ENCODE measurements at places on chromosomes 1 and 21.

DNA sequence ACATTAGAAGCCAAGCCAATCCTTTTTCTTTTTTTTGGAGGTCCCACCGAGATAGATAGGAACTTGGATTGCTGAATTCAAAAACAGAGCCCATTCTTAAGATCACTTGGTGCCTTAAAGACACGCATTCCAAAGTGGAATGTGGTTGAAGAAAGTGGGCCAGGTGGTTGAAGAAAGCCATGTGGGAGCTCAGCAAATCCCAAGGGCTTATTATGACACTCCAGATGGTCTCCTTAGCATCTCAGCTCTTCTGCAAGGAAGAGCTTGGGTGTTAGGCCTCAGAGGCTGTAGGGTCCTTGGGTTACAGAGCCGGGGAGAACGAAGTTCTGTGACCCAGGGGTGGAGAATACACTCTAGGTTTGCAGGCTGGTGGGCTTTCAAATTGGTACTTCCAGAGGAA, 13.5 kb downstream of the TOR3A start:
- no peak for DNase-seq

- no peak for DNase-seq
These were observed 32.1 kb downstream of the CTNNBIP1 start for GRCh38 chr1:9877962-9878361.

GRCh38 chr1:183281039-183281438, 95.0 kb downstream of the LAMC2 start:
- DNase-seq, result no peak

DNA sequence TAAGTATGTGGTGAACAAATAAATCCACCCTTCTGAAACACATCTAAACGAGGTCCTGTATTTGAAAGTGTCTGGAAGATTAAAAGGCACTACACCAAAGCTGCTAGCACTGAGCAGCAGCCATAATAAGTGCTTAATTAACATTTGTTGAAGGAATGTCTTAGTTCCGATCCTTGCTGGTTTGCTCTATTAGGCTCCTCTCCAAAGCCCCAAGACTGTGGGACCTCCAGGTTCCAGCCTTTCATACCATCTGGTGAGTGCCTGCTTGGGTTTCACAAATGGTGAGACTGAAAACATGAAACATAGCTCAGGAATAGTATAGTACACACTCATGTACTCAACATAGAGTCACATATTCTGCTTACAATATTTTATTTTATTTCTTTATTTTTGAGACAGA, 640 bp upstream of the CYP2J2 start:
- no peak for DNase-seq

DNA sequence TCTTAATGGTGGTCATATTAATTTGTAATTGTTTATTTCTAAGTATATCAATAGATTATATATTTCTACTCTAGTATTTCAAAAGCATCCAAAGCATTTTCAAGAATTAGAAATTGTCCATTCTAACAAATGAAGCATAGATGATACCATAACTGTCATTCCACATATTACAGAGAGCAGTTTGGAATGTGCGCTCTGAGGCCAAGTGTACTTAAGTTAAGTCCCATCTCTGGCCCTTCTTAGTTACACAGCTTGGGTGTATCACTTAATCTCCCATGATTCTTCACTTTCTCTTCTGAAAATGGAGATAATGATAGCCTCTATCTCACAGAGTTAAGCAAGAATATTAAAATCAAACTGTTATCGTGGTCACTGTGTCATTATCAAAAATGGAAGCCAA, 281.1 kb downstream of the MRPL39 start:
- no peak for DNase-seq

GRCh38 chr1:100382657-100383056, 30.4 kb downstream of the CDC14A start:
- DNase-seq, result no peak

GRCh38 chr1:20896826-20897225, 109.7 kb upstream of the HP1BP3 start:
- no peak for DNase-seq

DNA sequence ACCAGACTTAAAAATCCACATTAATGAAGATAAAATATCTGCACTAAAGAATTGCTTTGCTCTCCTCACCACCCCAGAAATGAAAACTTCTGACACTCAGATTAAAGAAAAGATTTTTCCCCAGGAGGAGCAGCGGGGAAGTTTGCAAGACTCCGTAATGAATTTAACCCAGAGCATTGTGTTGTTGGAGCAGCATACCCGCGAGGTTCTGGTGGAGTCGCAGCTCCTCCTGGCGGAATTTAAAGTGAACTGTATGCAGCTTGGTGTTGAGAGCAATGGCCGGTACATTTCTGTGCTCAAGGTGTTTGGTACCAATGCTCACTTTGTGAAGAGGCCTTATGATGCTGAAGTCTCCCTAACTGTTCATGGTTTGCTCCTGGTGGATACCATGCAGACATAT, 46.4 kb downstream of the VPS13D start:
- DNase-seq, result no peak

DNA sequence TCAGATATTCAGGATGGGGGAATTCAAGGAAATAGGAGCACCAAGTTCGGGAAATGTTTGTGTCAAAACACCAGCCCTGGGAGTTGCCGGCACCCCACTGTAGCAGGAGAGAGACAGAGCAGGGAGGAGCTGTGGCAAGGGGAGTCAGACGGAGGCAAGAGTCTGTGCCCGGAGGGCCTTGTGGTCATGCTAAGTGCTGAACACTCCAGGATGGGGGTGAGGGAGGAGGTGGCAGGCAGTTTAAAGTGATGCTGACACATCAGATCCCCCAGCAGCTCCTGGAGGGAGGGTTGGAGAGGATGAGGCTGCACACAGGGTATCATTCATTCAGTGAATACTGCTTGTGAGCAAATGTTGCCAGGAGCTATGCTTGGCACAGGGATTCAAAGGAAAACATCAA, 150.3 kb upstream of the ETV3 start:
- DNase-seq, result no peak

DNA sequence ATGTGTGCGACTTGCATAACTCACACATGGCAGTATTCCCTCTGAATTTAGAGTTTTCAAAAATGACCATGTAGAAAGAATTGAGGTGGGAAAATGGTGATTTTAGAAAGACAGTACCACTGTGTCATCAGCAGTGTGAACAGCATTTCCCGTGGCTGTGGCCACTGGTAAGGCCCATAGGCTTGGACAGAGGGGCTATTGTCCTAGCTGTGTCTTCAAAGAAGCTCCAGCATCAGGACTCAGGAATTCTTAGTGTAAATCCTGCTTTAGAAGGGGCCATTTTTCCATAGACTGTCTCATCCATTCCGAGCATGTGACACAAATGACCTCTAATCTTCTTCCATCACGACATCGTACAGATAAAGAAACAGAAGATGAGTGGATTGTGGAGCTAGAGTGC, 119.3 kb upstream of the BACE2 start:
- no peak for DNase-seq

DNA sequence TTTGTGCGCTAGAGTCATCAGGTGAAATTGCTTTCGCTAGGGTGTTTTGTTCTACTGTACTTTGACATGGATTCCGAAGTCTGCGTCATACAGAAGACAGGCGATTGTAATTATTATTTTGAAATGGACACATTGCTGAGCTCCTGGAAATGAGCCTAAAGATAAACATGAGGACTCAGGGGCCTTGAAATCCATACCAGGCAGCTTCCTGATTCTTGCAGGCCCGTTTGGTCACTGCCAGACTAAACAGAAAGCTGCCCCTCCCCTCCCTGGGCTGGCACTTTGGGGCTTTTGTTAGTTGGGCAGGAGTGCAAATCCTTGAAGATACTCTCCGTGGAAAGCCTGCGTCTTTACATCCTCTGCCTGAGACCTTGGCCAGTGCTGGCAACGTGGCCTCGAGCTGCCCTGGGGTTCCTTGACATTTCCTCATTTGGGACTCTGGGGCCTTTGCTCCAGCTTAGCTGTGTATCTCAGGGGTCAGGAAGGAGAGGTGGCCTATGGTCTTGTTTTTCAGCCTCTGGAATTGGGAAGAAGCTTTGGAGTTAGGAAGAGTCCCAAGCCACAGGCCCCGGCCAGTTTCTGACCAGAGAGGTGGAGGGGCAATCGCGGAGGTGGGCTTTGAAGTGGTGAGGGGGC, 26.9 kb upstream of the KCNE2 start:
- DNase-seq, result no peak

DNA sequence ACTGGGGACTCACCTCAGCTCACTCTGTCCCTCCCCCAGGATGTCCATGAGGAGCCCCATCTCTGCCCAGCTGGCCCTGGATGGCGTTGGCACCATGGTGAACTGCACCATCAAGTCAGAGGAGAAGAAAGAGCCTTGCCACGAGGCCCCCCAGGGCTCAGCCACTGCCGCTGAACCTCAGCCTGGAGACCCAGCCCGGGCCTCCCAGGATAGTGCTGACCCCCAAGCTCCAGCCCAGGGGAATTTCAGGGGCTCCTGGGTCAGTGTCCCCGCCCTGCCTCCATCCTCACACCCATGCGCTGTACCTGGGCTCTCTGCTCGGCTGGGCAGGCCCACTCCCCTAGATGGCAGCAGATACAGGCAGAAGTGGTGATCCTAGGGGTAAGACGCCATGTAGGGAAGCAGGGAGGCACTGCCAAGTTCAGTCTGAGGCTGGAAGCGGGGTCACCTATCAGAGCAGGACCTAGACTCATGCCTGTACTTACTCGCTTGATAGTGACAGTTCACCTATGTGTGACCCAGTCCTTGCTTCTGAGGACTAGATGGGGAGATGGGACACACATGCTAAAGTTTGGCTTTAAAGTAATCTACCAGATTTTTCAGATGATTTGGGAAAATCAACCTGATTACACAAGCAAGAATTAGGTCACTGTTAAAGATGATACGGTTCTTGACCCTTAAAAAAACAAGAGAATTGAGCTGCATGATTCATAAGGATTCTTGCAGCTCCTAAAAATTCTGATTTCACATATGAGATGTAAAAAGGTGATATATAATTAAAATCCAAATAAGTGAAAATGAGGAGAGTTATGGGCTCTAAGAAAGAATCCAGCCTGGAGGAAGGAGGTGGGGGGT, 38.7 kb downstream of the ETNK2 start:
- DNase-seq, result no peak

GRCh38 chr1:16442265-16442664, 1.7 kb downstream of the NECAP2 start:
- no peak for DNase-seq

DNA sequence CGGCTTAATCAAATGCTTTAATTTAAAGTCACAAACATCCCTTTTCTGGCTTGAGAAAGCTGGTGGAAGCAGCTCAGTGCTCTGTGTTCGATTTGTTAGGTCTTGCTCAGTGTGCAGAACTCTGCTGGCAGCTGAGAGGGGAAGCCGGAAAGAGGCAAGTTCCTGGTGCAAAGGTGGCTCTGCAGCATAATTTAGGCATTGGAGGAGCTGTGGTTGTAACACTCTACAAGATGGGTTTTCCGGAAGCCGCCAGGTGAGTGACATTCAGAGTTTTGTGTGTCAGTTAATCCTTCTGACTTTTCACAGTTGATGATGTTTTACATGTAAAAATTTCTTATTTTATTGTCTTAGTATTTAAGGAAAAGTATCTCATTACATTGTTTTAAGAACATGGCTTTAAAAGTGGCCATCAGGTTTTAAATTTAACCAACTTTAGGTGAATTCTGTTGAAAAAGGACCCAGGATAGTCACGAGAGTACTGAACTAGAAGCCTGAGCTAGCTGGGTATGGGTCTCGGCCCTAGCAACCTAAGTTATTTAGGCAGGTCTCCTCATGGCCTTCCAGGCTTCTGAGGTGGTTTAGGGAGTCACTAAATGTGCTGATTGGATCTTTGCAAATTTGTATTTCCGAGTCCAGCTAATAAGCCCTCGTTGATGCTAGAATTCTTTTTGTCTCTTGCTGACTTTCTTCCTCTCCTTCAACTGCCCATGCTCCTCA, 47.1 kb upstream of the PODN start:
- peak; percentile 29 for DNase-seq

DNA sequence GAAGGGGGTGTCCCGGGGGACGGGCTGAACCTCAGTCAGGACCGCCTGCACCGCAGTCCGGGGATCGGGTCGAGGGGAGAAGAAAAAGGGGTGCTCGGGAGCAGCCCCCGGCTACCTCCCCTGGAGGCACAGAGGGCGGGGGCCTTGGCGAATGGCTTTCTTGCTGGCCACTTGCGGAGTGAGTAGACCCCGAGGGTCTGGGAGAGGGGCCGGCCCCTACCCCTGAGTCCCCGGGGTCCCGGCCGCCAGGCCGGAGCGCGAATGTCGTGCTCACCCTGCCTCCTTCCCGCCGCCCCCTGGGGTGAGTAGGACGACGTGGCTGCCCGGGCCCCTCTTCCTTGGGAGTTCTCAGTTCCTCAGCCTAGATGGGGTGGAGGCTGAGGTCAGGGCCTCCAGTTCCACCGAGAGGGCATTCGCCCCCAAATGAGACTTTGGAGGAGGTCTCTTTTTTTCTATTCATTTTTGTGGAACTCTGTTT, 113.0 kb downstream of the OSBPL9 start:
- no peak for DNase-seq

- no peak for DNase-seq
These were observed 30.4 kb downstream of the NPHS2 start for GRCh38 chr1:179545321-179545720.

DNA sequence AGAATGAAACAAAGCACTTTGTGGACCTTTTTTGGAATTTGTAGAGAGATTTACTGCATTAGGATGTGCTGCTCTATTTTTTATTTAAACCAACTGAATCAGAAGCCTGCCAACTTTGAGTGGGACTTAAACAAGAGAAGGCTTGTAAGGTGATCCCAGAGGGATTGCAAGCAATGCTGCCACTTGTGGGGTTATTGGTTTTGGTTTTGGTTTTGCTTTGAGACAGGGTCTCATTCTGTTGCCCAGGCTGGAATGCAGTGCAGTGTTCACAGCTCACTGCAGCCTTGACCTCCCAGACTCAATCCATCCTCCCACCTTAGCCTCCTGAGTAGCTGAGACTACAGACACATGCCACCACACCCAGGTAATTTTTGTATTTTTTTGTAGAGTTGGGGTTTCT, 32.2 kb upstream of the GNG5 start:
- DNase-seq, result no peak

DNA sequence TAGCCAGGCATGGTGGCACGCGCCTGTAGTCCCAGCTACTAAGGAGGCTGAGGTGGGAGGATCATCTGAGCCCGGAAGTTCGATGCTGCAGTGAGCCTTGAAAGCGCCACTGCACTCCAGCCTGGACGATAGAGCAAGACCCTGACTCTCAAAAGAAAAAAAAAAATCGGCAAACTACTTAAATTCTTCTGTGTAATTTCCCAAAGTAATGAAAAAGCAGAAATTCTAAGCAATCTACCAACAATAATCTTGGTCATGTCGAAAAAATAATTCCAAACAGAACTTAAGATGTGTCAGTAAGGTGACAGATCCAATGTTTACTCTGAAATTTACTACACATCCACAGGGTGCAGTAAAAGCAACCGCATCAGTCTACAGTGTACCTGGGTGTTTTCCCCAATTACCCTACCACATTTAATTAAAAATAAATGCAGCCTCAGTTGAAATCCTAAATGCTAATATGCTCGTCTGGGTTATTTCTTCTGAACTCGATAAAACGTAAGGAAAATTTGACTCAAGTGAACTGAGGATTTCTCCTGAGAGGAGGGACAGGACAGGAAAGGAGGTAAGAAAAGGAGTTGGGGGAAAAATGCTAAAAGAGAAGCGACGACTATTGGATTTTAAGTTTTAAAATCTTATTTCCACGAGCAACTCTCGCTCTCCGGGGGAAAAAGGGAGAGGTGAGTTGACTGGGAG, 801 bp downstream of the EPRS1 start:
- no peak for DNase-seq

- DNase-seq, result no peak
These were observed 67.5 kb downstream of the NIBAN1 start for GRCh38 chr1:184906761-184907160.
